ENCODE measurements at places on chromosomes 12 and 14. TPM values are rescaled to one million over a fixed set of nuclear protein-coding genes. Genes with fewer than 3 reads are reported as not detected.

Gene MMP17
- 5.6 TPM for total RNA-seq

Gene CPNE6
- not detected for total RNA-seq

Gene C12orf50
- not detected for total RNA-seq

Gene TMEM233
- not detected for total RNA-seq

Gene WNT1
- total RNA-seq: not detected

Gene ACSS3
- total RNA-seq: 24.5 TPM

Gene KRT79
- not detected for total RNA-seq

Gene PPFIBP1
- 131 TPM for total RNA-seq

Gene STAC3
- 3.8 TPM for total RNA-seq

Gene CCND2
- 57.6 TPM for total RNA-seq

Gene SERPINA10
- not detected for total RNA-seq

Gene PSME1
- total RNA-seq: 84.8 TPM

Gene IRAK3
- 21.4 TPM for total RNA-seq

Gene CCDC38
- not detected for total RNA-seq

Gene TSPAN8
- 15.5 TPM for total RNA-seq

Gene CLBA1
- total RNA-seq: 2.8 TPM

Gene DIO2
- 66.0 TPM for total RNA-seq

Gene PARP2
- 19.9 TPM for total RNA-seq

Gene RGS6
- not detected for total RNA-seq

Gene GPR162
- total RNA-seq: 2.6 TPM

Gene CDK2
- total RNA-seq: 8.5 TPM

Gene RPL10L
- total RNA-seq: not detected

Gene RIMBP2
- 0.74 TPM for total RNA-seq

Gene SMIM41
- 0.98 TPM for total RNA-seq

Gene MAP3K9
- total RNA-seq: 0.33 TPM

Gene BBS10
- 4.3 TPM for total RNA-seq

Gene RNASE2
- not detected for total RNA-seq

Gene ADGRD1
- 22.3 TPM for total RNA-seq

Gene LPAR5
- not detected for total RNA-seq

Gene PHC1
- 31.6 TPM for total RNA-seq

Gene ASCL1
- total RNA-seq: not detected

Gene ASPG
- not detected for total RNA-seq

Gene SSPN
- total RNA-seq: 9.3 TPM

Gene VRTN
- total RNA-seq: not detected

Gene MANSC4
- total RNA-seq: not detected

Gene NACA
- 960 TPM for total RNA-seq

Gene FSCB
- 1.4 TPM for total RNA-seq

Gene YLPM1
- 39.7 TPM for total RNA-seq

Gene PAH
- total RNA-seq: not detected

Gene PTPRQ
- total RNA-seq: 32.1 TPM

Gene G2E3
- 43.9 TPM for total RNA-seq

Gene NTS
- total RNA-seq: 0.09 TPM

Gene CLEC14A
- 0.63 TPM for total RNA-seq

Gene SAMD15
- total RNA-seq: 2.0 TPM

Gene TEX52
- not detected for total RNA-seq

Gene VDR
- 5.0 TPM for total RNA-seq

Gene TMEM117
- 9.9 TPM for total RNA-seq

Gene MBD6
- total RNA-seq: 4.2 TPM

Gene TAS2R46
- 4.7 TPM for total RNA-seq

Gene ETFBKMT
- total RNA-seq: 6.2 TPM

Gene TMPO
- 130 TPM for total RNA-seq

Gene MYF5
- total RNA-seq: not detected

Gene HOXC9
- 0.65 TPM for total RNA-seq

Gene GPR84
- total RNA-seq: not detected

Gene AQP2
- not detected for total RNA-seq

Gene RD3L
- not detected for total RNA-seq

Gene VCPKMT
- 6.1 TPM for total RNA-seq

Gene TBX3
- total RNA-seq: 12.8 TPM

All from fibroblast of the aortic adventitia (primary cell).